ENCODE measurements at places on chromosomes 1 and 21. TPM values are rescaled to one million over a fixed set of nuclear protein-coding genes. Genes with fewer than 3 reads are reported as not detected.

DNA sequence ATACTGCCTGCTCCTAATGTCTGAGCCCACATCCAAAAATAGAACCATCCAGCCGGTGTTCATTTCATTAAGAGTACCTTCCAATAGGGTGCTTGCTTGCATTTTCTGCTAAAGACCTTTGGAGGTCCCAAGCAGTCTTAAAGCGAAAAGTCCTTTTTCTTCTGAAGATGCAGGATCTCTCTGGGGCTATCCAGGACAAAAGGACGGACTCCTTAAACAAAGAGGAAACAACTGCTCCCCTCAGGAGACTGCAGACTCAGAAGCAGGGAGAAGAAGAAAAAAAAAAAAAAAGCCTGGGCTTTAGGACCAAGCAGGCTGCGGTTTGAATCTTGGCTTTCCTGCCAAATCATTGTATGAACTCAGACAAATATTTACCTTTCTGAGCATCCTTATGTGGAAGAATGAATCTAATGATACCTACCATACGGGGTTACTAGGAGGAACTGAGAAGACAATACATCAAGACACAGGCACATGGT, 204.0 kb downstream of the PLPP3 start:
- peak overlapping the region; percentile 57 for H3K4me3 ChIP-seq
- H3K27me3 ChIP-seq: no peaks in the 10 kb centered on the region
- DNase-seq: no peak
- H3K36me3 ChIP-seq: no peaks in the 10 kb centered on the region
- H3K4me1 ChIP-seq: peaks cover 7% of the 10 kb centered on the region
- H3K27ac ChIP-seq: no peak overlapping the region

DNA sequence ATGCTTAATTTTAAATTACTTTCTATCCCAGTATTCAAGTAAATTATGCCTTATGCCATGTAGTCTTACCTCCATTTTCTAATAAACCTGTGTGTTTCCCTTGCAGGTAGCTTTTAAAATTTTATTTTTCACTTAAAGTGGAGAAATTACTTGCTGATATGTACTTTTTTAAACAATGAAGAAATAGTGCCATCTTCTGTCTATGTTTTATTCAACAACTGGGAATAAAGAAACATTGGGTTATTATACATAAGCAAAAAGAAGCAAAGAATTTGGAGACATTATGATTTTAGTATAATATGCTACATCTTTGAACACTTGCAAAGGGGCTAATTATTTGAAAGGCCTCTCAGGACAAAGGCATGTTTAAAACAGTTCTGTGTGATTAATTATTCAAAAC, 1912.9 kb downstream of the MRPL39 start:
- H3K27me3 ChIP-seq: no peaks in the 10 kb centered on the region
- H3K4me3 ChIP-seq: no peak overlapping the region
- peaks cover 7% of the 10 kb centered on the region for H3K36me3 ChIP-seq
- no peak overlapping the region for H3K27ac ChIP-seq
- no peak for DNase-seq
- no peaks in the 10 kb centered on the region for H3K4me1 ChIP-seq

DNA sequence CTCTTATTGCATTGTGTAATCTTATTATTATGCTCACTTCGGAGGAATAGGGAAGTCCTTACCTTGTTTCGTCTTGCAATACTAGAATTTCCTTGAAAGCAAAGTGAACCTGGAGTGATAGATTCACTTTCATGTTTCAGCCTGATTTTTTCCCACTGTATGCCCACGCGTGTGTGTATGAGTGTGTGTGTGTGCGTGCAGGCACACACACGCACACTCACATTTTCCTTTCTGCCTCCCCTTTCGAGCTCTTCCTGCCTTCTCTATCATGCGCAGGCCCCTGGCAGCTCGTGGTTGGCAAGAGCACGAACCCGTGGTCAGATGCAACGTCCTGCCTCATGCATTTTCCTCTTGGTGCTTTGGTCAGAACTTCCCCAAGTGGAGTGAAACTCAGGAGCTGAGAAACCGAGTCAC, at the start of gene GCSAML:
Gene GCSAML, plus strand, starts transcription at position 366 of the 414 bp plus-strand sequence. CDS start 58 bp downstream, outside the sequence.
- no peak within 1 kb of the TSS for H3K27ac ChIP-seq
- no peak for DNase-seq
- H3K36me3 ChIP-seq: no peaks in the 10 kb centered on the region
- H3K4me3 ChIP-seq: no peak within 1 kb of the TSS
- H3K27me3 ChIP-seq: no peaks in the 10 kb centered on the region

GCSAML gene
- not detected for total RNA-seq

KIF21B gene
- total RNA-seq: 7.0 TPM

GRCh38 chr1:92482665-92483609, 3.8 kb downstream of the GFI1 start:
- no peak overlapping the region for H3K27ac ChIP-seq
- H3K36me3 ChIP-seq: peaks cover 4% of the 10 kb centered on the region
- no peaks in the 10 kb centered on the region for H3K4me1 ChIP-seq
- peaks cover 93% of the 10 kb centered on the region for H3K27me3 ChIP-seq
- DNase-seq: peak; percentile 56

- H3K27ac ChIP-seq: no peak overlapping the region
- H3K27me3 ChIP-seq: no peaks in the 10 kb centered on the region
- H3K36me3 ChIP-seq: peaks cover 33% of the 10 kb centered on the region
- H3K4me1 ChIP-seq: peaks cover 4% of the 10 kb centered on the region
- DNase-seq: no peak
Measured at GRCh38 chr1:205744403-205744802, 5.6 kb downstream of the NUCKS1 start.

- H3K36me3 ChIP-seq: peaks cover 15% of the 10 kb centered on the region
- H3K27ac ChIP-seq: no peak overlapping the region
- DNase-seq: peak; percentile 98
- peaks cover 5% of the 10 kb centered on the region for H3K4me1 ChIP-seq
Measured at GRCh38 chr1:34852677-34853217, 6.8 kb downstream of the SMIM12 start.

GRCh38 chr1:172325531-172325930, 95.0 kb upstream of the C1orf105 start:
- no peak overlapping the region for H3K4me3 ChIP-seq
- DNase-seq: no peak
- H3K4me1 ChIP-seq: no peaks in the 10 kb centered on the region
- no peaks in the 10 kb centered on the region for H3K27me3 ChIP-seq
- H3K36me3 ChIP-seq: no peaks in the 10 kb centered on the region

EIF4G3 gene
- 65.5 TPM for total RNA-seq

NFASC gene
- 5.0 TPM for total RNA-seq

FMOD gene
- not detected for total RNA-seq

GRCh38 chr1:73824065-73824464, 373.9 kb downstream of the LRRIQ3 start:
- H3K27me3 ChIP-seq: no peaks in the 10 kb centered on the region
- H3K4me1 ChIP-seq: peaks cover 2% of the 10 kb centered on the region
- H3K36me3 ChIP-seq: no peaks in the 10 kb centered on the region
- no peak for DNase-seq
- no peak overlapping the region for H3K4me3 ChIP-seq

DNA sequence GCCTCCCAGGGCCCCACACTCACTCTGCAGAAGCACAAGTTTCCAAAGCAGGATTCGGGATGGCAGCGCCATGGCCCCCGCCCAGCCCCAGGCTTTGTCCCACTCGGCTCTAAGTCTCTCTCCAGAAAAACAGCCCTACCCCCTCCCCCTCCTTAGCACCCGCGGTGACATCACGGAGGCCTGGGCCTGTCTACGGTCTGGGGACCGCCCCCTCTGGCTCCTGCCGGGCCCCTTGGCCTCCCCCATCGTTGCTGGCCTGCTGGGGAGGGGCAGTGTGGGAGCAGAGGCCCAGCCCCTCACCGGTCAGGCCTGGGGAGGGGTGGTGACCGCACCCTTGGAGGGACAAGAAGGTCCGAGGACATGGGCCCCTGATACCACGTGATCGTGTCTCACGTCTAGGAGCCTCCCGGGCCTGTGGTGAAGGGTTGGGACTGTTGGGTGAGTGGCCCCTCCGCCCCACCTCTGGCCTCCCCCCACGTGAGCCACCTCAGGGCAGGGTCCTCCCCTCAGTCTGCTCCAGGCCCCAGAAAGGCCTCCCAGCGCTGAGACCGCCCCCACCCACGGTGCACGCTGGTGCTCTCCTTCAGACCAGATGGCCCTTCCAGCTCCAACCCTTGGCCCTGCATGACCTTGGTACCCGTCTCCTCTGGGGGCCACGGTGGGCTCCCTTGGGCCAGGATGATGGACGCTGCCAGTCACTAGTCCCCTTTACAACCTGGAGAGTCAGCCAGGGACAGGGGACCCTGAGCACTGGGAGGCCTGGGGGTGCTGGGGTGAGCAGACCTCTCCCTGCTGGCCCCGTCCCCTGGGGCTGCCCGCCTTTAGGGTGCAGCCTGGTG, at the start of gene MXRA8:
Gene MXRA8, minus strand, starts transcription at position 123 of the 839 bp plus-strand sequence. Its CDS starts 51 bp downstream, at position 72.
- H3K27me3 ChIP-seq: peaks cover 4% of the 10 kb centered on the region
- peaks cover 2% of the 10 kb centered on the region for H3K4me1 ChIP-seq
- no peak within 1 kb of the TSS for H3K27ac ChIP-seq
- DNase-seq: peak; percentile 66
- H3K36me3 ChIP-seq: no peaks in the 10 kb centered on the region

GBP6 gene
- total RNA-seq: not detected

WNT3A gene
- 0.20 TPM for total RNA-seq

All from H9 (cell line).